ENCODE measurements at places on chromosomes 1 and 21.
A peak's percentile ranks its signal among the peaks of the same experiment; 100 is the strongest.

- no peak for DNase-seq
Measured at GRCh38 chr21:36791180-36791579, 92.3 kb downstream of the SIM2 start.

- no peak for DNase-seq
Measured at GRCh38 chr1:109969907-109970306, 14.7 kb upstream of the AHCYL1 start.

- no peak for DNase-seq
Measured at GRCh38 chr1:21496886-21497285, 12.3 kb upstream of the ALPL start.

GRCh38 chr1:194474701-194475100 is 1288.3 kb upstream of the B3GALT2 start:
- DNase-seq = peak; percentile 97

DNA sequence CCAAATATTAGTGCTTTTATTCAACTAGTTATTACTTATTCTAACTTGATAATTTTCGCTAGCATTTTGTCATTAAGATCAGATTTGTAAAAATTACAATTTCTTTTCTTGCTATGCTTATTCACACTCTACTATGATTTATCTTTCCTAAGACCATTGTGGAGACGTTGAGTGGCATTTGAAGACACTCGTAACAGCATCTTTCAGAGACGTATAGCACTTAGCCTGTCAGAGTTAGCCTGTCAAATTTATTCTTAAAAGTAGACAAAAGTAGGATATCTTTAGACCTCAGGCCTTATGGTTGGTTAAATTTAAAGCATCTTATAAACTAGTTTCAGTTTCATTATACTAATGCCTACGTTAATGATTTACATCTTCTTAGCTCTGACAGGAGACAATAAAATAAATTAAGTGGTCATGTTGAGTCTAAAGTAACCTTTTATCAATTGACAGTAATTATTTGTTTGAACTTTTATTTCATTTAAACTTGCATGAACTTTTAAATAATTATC is 1410.1 kb downstream of the MRPL39 start:
- no peak for DNase-seq

DNA sequence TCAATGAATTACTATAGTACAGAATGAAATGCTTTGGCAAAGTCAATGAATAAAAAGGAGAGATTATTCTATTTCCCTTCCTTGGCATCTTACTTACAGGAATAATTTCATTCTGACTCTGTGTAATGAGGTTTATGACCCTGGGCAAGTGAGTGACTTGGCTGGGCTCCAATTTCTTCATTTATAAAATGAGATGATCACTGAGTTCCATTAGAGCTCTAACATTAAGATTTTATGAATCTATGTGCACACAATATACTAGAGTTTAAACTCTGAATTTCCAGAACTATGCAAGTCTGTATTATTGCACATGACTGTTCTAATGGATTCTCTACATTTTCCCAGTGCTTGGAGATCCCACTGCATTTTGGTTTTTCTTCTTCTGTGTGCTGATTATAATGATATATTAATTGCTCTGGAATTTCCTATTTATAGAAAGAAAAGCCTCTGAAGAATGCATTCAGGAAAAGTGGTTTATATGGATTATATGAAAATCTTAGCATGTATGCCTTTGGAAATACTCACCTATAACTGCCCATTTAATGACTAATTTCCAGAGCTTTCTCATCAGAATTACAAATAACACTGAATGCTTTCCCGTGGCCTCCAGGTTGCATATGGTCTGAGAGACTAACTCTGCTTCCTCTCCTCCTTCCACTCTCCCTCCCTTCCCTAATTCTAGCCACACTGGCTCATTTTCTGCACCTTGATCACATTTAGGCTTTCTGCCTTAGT is 97.4 kb upstream of the CHRM3 start:
- no peak for DNase-seq

GRCh38 chr21:45302082-45303061 is 14.7 kb upstream of the POFUT2 start:
- DNase-seq = no peak

- no peak for DNase-seq
Measured at GRCh38 chr1:110255392-110255787, 45.3 kb downstream of the KCNC4 start.

GRCh38 chr1:47837866-47838561 is 159.2 kb downstream of the TRABD2B start:
- DNase-seq = no peak

All from NCI-H446 treated with DMSO at 0.1 percent for 48 hours (cell line).